ENCODE measurements at places on chromosomes 5 and 9. TPM values are rescaled to one million over a fixed set of nuclear protein-coding genes. Genes with fewer than 3 reads are reported as not detected.

C9orf57 gene
- not detected for total RNA-seq

NR2F1-AS1 gene
- 0.69 TPM for total RNA-seq

CD74 gene
- total RNA-seq: 227 TPM

AHRR gene
- 0.07 TPM for total RNA-seq

RAD1 gene
- 24.2 TPM for total RNA-seq

OR1Q1 gene
- not detected for total RNA-seq

HSPA9 gene
- total RNA-seq: 303 TPM

TCF7 gene
- 1.5 TPM for total RNA-seq

- no peak for DNase-seq
Observed at GRCh38 chr5:79562351-79563246, 48.7 kb upstream of the HOMER1 start.

GRCh38 chr9:107874591-107875369 is 385.2 kb upstream of the KLF4 start:
- DNase-seq: no peak

DNA sequence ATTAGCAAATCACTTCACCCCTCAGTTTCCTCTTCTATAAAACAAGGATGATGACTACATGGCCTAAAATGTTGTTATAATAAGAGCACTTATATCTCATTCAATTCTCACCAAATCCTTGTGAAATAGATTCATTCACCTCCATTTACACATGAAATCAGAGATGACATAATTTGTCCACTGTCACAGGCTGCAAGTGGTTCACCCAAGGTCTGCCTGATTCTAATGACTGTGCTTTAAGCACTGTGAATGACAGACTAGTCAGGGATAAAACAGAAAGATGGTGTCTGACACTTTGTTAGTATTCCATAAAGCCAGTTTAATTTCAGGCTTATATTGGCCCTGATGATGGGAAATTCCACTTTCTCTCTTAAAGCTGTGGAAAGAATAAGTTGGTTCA is 209.5 kb downstream of the MAPKAP1 start:
- no peak for DNase-seq

GRCh38 chr9:8095672-8096086 is 296.1 kb upstream of the DMAC1 start:
- no peak for DNase-seq

DNA sequence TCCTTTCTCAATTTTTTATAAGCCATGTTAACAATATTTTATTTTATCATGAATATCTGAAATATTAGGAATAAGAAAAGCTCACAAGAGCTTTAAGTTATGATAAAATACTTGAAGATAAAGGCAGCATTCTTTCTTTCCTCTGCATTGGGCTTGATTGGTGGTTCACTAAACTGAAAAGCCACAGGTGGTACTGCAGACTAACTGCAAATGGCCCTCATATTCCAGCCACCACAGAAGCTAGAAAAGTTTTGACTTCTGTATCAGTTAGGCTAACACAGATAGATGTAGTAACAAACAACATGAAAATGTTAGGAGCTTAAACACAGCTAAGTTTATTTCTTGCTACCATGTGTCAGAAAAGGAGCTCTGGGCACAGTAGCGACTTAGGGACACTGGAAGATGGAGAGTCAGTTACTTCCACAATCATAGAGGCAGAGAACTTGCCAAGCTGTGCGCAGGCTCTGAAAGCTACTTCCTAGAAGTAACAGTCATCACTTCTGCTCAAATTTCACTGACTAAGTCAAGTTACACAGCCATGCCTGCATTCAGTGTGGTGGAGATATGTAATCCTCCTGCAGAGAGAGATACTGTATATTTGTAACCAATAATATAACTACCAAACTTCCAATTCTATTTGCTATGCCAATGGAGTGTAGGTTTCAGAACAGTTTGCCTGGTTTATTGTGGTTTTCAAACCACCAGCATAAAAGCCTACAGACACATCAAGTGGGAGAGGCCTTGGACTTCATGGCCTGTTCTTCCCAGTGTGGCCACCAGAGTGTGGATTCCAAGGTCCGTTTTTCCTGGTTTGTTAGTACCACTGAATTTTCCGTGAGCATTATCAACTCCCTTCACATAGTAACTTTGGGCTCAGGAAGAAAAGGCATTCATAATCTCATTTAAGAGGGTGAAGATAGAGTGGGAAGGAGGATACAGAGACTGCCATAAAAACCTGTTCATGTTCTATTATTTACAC is 268.3 kb downstream of the PJA2 start:
- DNase-seq: no peak

- peak; percentile 4 for DNase-seq
Observed at GRCh38 chr5:152838241-152838786, 433.2 kb upstream of the NMUR2 start.

- no peak for DNase-seq
Observed at GRCh38 chr5:54908774-54909525, 76.4 kb downstream of the ESM1 start.

- DNase-seq: no peak
Observed at GRCh38 chr9:123425261-123425821, 69.3 kb downstream of the CRB2 start.

GRCh38 chr9:78574354-78575045 is 277.6 kb downstream of the PSAT1 start:
- no peak for DNase-seq

DNA sequence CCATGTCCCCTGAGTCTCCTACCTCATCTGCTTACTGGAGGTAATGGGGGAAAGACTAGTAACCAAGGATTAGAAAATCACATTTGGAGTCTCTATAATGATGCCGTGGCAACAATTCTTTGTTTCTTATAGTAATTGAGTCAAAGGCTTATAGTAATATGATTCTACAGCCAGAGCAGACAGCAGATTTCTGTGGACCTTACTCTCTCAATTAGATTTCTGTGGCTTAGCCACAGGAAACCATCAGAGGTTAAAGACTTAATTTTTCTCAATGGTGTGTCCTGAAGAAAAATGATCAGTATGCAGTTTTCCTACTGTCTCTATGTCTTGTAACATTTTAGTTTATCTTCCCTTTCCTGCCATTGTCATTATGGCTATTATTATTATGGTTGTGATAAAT is 59.3 kb upstream of the CD180 start:
- DNase-seq: no peak

- DNase-seq: peak; percentile 33
Observed at GRCh38 chr5:55226027-55226933, 835 bp downstream of the MCIDAS start.

- DNase-seq: no peak
Observed at GRCh38 chr9:130694205-130694604, 625 bp downstream of the EXOSC2 start.

DNA sequence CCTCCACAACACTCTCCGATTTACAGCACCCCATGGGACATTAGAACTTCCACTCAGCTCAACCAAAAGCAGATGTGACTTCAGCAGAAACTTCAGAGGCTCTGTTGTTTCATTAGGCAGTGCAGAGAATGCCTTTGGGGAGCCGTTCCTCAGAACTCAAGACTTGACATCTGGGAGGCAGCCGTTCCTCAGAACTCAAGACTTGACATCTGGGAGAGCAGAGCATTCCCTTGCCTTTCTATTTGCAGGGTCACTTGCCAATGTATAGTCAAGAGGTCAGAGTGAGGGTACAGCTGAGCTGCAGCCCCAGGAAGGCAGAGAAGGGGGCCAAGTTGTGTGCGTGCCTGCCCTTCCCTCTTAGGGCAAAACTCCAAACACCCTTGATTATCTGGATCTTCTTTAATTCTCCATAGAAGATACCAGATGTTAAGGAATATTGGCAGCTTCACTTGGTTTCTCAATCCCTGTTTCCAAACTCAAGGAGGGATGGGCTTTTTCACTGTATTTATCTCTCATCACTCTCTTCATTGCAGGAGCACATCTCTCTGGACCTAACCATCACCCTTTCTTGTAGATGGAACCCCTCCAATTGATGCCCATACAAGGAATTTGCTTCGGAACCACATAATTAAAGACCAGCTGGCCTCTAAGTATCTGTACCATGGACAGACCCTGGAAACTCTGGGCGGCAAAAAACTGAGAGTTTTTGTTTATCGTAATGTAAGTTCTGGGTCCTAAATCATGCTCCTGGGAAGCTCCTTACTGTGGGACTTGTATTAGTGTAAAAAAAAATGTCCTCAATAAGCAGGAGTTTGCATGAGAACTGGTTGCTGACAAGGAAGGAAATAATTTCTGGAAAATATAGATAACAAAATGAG is 25.6 kb downstream of the TGFBI start:
- DNase-seq: no peak

DNA sequence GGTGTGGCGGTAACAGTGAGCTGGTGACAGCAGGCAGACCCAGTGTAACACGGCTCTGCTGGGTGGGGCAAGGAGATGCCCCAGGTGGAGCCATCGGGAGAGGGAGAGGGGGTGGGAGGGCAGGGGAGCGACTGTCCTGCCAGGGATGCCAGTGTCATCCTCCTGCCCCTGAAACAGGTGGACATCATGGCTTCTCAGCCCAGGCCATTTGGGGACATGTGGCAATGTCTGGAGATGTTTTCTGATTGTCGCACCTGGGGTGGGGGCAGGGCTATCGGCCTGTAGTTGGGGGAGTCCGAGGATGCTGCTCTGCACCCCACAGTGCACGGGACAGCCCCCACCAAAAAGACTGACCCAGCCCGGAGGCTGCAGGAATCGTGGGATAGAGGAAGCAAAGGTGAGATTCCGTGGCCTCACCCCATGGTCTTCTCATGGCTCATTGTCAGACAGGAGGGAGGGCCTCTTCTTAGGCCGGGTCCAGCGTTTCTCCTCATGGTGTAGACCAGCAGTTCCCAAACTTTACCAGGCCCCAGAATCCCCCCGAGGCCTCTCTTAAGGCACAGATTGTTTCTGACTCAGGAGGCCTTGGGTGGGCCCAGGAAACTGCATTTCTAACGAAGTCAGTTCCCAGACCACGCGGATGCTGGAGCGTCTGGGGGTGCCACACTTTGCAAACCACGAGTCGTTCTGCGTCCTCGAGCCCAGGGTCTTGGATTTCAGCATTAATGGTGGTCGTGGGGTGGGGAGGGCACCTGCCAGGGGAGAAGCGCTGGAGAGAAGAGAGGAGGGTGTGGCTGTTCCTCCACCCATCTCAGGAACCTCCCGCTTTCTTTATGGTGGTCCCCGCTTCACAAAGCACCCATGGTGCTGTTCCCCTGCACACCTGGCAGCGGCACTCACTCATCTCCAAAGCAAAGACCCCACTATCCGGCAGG is 11.0 kb downstream of the COL5A1 start:
- DNase-seq: no peak

- no peak for DNase-seq
Observed at GRCh38 chr5:40649463-40650030, 30.2 kb upstream of the PTGER4 start.

- no peak for DNase-seq
Observed at GRCh38 chr5:109929376-109929775, 239.6 kb downstream of the MAN2A1 start.

GRCh38 chr9:76266649-76267283 is 127.5 kb downstream of the RFK start:
- DNase-seq: no peak

GRCh38 chr5:92879806-92880543 is 701.0 kb downstream of the NR2F1-AS1 start:
- no peak for DNase-seq

GRCh38 chr5:75707911-75708509 is 9.2 kb downstream of the POC5 start:
- no peak for DNase-seq

DNA sequence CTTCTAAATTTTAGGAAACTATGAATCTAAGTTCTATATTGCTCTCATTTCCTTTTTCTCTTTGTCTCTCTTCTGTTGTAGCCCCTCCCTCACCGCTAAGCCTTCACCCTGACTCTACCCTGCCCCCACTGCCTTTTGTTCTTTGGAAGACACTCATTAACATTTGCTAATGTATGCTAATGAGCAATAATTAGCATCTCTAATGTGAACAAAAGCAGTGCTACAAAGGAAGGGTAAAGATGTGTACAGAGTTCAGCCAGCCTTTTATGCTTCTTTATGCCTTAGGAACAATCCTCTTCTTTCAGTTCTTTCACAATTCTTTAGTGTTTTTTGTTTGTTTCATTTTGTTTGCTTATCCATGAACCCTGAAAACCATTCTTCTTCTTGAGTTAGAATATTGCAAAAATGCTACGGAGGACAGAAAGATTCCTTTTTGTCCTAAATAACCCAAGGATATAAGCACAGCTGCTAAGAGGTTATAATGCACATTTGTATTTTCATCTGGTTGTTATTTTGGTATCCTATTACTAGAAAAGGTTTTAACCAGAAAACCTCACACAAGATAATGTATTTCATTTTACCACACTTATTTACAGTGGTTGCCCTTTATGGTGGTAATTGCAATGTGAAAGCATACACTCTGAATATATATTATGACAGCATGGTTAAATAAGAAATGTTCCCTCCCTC is 159.3 kb downstream of the TMC1 start:
- no peak for DNase-seq

GRCh38 chr5:9059920-9060691 is 485.8 kb downstream of the SEMA5A start:
- peak; percentile 41 for DNase-seq

GRCh38 chr9:65432722-65433323 is 147.8 kb upstream of the FOXD4L5 start:
- DNase-seq: no peak

DNA sequence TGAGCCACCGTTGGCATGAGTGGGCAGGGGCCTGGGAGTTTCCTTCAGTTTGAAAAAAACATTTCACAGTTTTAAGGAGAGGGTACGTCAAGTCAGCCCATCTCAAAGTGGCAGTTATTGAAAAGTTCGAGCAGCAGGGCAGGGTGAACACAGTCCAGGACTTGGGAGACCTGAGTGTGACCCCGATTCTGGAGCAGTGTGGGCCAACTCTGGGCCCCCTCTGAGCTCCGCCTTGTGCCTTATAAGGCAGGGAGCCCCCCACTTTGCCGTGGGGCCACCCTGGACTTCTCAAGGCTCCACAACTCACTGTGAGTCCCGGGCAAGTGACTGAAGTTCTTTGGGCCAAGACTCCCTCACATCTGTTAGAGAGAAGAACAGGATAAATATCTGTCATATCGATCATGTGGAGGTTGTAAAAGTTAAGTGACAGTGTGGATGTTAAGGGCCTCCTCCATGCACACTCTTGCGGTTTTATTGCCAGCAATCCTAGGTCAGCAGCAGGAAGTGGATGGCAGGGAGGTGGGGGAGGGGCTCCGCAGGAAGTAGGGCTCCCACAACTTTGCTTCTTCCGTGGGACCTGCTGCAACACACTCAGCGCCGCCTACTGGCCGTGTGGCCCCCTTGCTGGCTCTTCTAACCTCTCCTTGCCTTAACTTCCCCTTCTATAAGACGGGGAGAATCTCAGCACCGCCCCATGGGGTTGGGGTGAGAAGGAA is 38.4 kb downstream of the HRH2 start:
- peak; percentile 80 for DNase-seq

DNA sequence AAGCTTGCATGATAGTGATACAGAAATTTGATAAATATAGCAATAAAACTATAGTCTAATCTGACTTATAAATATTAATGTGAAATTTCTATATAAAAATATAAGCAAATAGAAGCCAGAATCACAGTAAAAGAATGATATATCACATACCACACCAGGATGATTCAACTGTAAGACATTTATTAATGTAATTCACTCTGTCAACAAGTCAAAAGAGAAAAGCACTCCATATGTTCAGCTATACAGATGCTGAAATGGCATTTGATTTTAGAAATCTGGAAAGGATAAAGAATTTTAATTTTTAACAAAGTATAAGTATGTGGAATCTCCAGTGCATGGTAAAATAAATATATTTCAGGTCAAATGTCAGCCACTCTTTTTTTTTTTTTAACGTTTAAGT is 372.4 kb downstream of the KCNN2 start:
- no peak for DNase-seq

- DNase-seq: no peak
Observed at GRCh38 chr5:83059341-83059740, 17.9 kb downstream of the TMEM167A start.
